Lower leg skin (tissue), 4 donors: ENCODE measurements at places on chromosomes 2 and 18. TPM values are rescaled to one million over a fixed set of nuclear protein-coding genes. Genes with fewer than 3 reads are reported as not detected.

The MAP3K19 gene
- not detected for total RNA-seq

GRCh38 chr2:105179469-105180372 lies 61.8 kb upstream of the GPR45 start:
- DNase-seq, result peak; percentile 20

DNA sequence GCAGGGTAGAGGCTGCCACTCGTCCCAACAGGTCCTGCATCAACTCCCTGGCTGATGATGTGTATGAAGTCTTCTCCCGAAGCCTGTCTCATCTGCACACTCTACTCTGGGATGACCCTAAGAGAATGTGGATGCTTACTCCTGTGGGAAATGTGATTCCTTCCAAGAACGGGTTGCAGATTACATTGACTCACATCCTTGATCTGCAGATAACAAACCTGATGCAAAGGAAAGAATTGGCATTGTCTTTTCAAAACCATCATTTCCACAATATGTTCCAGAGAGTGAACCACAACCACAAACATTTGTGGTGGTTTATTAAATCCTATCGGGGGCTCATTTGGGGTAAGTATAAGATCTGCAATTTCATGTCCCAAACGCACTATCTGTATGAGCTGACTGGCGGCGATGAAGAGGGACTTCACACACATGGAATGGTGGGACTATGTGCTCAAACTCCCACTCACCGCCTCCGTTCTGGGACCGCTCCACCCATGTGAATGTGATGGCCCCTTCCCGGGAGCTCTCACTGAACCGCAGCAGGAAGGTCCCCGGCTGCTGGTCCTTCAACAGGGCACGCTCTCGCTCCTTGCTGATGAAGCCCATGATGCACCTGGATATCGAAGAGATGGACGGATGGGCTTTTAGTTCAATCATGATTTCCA lies 35.5 kb downstream of the STAT1 start:
- DNase-seq, result no peak

The KRCC1 gene
- total RNA-seq, result 27.9 TPM

DNA sequence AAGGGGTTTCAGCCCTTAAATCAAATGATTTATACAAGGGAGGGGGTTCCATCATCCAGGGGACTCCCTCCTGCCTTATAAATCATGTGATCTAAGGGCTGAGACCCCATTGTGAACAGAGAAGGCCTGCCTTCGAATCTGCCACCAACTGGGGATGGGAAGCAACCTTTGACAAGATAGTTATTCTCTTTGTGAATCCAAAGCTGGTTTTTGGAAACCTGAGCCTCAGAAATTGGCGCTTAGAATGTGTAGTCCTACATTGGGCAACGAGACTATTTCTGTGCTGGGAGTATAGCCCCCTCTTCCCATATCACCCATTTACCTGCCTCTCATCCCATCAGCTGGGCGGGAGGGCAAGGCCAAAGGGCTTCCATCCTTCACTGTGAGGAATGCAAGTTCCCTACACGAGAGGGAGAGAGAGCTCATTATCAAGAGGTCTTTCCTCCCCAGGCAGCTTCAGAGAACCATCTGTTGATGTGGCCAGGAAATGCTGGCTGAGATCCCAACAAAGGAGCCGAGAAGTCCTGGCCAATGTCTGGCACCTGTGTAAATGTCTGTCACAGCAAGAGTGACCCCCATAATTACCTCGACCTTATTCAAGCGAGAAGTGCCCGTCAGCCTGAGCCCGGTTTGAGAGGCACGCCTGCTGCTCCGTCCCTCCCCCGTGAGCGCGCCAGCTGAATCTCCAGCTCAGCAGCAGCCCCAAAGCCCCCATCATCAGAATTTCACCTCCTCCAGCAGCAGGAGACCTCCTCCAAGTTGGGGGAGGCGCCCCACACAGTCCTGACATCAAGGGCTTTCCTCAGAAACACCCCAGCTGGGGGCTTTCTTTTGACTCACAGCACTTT lies 48.4 kb upstream of the APCDD1 start:
- DNase-seq, result no peak

GRCh38 chr2:136538489-136538888 lies 226.9 kb upstream of the THSD7B start:
- no peak for DNase-seq

The LYG2 gene
- total RNA-seq, result not detected

DNA sequence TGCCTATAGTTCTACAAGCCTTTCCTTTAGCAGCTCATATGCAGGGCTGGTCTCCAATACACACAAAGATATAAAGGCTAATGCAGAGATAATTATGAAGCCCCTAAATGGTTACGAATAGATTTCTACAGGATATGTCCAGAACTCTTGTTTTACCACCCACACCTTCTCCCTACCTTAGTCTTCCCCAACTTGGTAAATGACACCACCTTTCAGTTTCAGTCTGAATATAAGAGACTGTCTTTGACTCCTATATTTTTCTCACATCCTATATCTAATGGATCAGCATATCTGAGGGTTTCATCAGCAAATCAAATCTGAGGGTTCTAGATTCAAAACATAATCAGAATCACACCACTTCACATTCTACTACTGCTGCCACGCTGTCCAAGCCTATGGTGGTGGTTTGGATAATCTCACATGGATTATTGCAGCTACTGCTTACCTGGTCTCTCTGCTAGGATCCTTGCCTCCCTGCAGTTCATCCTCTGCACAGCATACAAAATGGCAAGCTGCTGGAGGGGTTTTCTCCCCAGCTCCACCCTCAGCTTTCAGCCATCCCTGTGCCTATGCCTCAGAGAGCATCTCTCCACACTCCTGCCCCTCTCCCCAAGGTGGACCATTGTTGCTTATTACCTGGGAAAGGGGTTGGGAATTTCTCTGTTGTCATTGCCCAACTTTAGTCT lies 178.0 kb upstream of the SPOPL start:
- DNase-seq, result no peak
